Activated T-cell treated with anti-CD3 and anti-CD28 coated beads for 1 hour (primary cell): ENCODE measurements at places on chromosomes 7 and 10.

DNA sequence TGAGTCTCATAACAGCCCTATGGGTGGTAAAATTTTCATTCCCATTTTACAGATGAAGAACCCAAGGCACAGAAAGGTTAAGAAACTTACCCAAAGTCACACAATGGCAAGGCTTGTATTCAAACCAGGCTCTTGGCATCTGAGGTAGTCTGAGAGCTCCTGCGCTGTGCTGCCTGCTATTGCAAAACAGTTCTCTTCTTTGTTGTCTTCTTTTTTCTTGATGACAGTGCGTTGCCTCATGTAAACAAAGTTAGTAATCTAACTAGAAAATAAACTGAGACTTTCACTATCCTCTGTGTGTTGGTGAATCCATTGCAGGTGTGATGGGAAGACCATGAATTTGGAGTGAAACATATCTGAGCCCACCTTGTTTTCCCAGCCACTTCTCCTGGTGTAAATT, 240.8 kb downstream of the PTEN start:
- DNase-seq: no peak

DNA sequence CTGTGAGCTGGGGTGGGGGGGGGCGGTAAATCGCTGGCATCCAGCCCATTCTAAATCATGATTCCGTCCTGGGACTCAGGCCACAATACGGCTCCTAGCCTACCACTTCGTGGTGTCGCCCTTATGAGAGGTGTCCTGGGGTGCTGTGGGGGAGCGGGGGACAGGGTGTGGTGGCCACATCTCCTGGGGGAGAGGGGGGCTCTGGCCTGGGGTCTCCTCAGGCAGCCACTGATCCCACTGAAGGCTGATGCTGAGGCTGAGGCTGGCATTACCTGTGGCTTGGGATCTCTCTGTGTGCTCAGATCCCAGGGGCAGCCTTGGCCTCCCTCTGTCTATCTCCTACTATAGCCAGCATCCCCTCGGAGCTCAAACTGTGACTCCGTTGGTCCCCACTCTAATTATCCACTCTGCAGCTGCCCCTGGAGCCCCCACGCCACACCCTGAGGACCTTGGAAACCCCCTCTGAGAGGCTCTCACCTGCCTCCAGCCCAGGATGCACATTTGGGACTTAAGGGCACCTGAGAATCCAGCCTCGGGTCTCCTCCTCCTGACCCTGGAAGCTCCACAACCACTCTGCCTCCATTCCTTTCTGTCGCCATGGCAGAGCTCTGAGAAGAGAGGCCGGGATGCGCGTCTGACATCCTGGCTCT, 249.3 kb upstream of the TCERG1L start:
- DNase-seq: no peak

DNA sequence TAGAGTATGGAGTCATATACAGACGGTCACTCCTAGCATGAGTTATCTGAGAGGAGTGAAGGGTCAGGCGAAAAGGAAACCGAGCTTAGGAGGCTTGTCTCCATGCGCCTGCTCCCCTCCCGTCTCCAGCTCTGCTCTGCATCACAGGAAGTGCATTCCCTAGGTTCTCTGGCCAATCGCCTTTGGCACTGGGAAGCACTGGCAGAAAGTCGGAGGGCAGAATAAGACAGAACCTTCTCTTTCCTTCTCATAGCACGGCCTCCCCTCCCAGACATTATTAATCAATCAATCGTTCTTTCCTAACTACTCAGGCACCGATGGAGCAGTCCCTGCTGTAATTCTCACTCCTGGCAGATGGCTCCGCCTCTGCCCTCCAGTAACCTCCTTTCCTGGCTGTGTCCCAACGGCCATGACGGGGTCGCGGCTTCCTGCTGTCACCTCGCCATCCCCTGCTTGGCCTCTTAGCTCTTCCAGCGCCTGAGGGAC, 177.1 kb downstream of the FRMD4A start:
- no peak for DNase-seq

DNA sequence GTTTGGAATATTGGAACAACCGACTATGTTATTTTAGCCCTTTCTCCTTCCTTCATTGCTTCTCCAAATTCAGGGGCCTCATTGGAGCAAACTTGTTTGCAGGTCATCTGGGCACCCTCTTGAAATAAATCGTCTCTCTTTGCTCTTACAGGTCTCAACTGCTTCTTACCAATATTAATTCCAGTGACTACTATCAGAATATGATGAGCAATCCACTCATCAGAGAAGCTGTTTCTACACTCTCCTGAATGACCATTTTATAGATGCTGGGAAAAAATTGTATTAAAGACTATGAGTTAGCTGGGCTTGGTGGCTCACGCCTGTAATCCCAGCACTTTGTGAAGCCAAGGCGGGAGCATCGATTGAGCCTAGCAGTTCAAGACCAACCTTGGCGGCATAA, 12.5 kb upstream of the HNRNPF start:
- DNase-seq: no peak

GRCh38 chr10:69734797-69735468, 66.8 kb upstream of the COL13A1 start:
- no peak for DNase-seq

GRCh38 chr7:133253519-133253875, 619 bp downstream of the EXOC4 start:
- DNase-seq: no peak

GRCh38 chr7:143126146-143126545, 5.7 kb upstream of the PIP start:
- no peak for DNase-seq

DNA sequence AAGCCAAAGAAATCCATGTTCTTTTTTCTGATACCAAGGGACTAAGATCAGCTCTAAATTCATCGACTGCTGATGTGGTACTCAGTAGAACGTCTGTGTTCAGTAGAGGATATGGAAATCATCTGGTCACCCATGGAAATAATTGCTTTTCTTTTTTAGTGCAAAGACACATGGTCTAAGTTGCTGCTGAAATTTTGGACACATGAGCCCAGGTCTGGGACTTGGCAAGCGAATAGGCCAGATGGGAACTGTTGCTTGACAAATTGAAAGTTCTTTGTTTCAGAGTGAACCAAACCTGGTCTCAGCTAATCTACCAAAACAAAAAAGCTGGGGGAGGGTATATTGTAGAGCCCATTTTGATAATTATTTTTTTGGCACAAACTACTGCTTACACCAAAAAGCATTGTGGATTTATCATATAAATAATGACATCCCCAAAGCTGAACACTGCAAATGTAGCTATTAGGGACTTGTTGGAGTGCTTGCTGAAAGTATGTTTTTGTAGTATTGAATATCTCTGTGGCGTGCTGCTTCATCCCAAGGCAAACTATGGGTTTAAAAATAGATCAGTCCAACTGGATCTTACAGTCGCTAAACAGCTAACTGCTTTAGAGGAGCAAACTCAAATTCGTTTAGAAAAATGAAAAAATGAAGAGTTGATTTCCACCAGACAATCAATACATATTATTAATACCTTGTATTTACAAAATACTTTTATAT, 144.7 kb downstream of the TRIL start:
- no peak for DNase-seq

GRCh38 chr10:31819391-31819820, 109.2 kb downstream of the ARHGAP12 start:
- no peak for DNase-seq

DNA sequence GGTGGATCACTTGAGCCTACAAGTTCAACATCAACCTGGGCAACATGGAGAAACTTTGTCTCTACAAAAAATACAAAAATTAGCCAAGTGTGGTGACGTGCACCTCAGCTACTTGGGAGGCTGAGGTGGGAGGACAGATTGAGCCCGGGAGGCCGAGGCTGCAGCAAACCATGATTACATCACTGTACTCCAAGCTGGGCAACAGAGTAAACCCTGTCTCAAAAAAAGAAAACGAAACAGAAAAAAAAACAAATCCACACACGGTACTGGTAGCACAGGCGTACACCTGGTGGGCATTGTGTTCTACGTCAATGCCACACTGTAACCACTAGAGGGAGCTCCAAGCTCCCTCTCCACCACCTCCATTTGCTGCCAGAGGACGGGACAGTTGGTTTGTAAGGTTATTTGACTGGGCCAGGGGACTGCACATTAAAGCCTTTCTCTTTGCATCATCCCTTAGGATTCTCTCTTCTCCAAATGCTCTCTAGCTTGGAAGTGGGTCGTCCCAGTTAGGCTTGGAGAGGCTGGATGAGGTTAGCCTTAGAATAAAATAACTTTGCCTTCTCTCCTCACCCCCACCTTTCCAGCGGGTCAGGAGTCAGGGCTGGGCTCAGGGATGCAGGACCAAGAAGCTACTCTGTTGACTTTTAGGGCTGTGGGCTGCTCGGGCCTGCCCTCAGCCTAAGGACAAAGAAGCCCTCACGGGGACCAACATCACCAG, 130.8 kb downstream of the SORBS1 start:
- DNase-seq: peak; percentile 21

GRCh38 chr7:143499743-143500348, 22.2 kb downstream of the TAS2R41 start:
- no peak for DNase-seq

DNA sequence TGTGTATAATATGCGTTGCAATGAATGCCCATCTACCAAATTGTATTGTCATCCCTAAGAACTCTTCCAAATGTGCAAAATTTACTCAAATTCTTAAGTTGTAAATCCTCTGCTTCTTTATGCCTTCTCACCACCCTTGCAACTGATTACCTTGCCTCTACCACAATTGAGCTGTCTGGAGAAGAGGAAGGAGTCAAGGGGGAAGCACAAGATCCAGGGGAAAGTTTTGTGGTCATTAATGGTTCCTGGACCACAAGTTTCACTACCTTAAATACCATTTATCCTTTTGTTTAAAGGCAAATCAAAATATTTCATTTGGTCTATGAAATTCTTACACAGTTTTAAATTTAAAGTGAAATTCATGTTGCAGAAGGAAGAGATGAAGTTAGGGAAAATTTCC, 16.7 kb downstream of the CRPPA start:
- DNase-seq: no peak

DNA sequence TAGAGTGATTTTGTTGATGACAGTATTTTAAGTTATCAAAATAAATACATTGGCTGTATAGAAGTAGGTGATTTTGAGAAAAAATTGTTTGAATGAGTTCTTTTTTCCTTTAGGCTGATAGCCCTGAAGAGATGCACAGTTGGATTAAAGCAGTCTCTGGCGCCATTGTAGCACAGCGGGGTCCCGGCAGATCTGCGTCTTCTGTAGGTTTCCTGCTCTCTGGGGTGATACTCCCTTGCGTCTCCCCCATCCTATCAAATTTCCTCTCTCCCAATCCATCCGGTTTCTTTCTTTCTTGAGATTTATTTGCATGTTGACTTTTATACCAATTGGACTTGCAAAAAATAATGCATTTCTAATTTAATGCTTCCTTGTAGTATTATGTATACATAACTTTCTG, 27.6 kb upstream of the ARMS2 start:
- no peak for DNase-seq

GRCh38 chr10:70863470-70864160, 24.8 kb downstream of the PCBD1 start:
- no peak for DNase-seq

- DNase-seq: no peak
These were observed 209.3 kb upstream of the IMMP2L start for GRCh38 chr7:111771638-111772037.

DNA sequence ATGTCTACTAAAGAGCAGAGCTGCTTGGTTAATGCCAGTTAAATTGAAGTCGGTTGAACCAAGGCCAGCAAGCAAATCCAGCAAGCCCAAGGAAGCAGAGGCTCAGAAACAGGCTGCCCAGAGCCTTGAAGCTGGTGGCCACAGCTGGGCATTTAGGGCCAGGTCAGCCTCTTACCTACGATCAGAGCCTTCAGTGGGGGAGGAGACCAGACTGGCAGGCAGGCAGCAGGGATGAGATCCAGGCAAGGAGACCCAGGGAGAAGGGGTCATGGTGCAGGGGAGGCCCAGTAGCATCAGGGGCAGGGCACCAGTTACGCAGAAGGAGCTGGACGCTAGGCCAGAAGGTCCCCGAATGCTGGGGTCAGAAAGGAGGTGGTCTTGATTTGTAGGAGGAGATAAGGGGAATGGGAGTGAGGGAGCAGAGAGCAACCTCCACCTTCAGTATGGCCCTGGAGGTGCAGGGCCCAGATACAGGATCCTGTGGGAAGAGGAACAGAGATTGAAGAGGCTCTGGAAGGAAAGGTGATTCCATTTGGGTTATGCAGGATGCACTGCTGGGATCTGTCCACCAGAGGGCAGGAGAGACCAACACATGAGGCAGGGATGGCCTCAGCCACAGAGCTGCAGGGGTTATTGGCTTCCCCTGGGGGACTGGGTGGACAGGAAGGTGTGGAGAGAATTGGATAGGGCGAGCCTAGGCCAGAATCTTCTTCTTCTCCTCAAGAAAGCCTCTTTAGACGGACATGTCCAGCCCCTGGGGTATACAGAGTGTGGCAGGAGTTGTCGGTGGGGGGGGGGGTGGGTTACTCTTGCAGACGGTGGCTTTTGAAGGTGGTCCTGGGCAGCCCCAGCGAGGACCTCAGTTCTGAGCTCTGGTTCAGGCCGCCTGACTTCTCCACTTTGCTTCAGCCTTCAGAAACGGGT, 132.6 kb upstream of the PODXL start:
- peak; percentile 40 for DNase-seq

GRCh38 chr7:135352285-135352684, 118.6 kb downstream of the STRA8 start:
- DNase-seq: no peak

- DNase-seq: no peak
These were observed 1.8 kb downstream of the CHRM2 start for GRCh38 chr7:136869991-136870865.

- no peak for DNase-seq
These were observed 32.0 kb downstream of the EXOC6 start for GRCh38 chr10:92880233-92880861.

DNA sequence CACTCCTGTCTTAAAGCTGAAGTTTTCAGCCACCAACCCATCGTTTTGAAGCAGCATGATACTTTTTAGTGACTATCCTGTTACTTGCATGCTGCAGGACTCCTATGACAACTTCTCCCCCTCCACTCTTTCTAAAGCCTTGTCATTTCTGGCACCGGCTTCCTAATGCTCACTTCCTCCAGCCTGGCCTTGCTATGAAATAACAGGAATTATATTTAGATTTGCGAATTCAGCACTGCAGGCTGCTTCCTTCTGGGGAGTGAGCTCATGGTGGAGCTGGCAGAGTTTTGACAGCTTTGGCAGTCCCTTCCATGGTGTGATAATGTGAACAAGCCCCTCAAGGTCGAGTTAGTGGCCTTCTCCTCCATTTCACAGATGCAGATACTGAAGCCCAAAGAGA, 13.4 kb downstream of the BLNK start:
- no peak for DNase-seq

- DNase-seq: no peak
These were observed 10.1 kb downstream of the FZD9 start for GRCh38 chr7:73443548-73444255.

DNA sequence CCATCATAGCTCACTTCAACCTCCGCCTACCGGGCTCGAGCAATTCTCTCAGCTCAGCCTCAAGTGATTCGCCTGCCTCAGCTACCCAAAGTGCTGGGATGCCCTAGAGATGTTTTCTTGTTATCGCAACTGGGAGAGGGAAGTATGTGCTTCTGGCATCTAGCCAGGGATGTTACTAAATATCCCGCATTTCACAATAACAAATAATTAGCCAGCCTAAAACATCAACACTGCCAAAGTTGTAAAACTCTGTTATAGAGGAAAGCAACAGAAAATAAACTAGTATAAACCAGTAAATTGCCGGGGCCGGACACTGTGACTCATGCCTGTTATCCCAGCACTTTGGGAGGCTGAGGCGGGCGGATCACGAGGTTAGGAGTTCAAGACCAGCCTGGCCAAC, 7.2 kb downstream of the INA start:
- DNase-seq: no peak

GRCh38 chr10:93062514-93063143, 2.0 kb downstream of the CYP26C1 start:
- no peak for DNase-seq
